Left hindlimb (tissue), 1 donor: ENCODE measurements at places on chromosomes 12 and 14.

DNA sequence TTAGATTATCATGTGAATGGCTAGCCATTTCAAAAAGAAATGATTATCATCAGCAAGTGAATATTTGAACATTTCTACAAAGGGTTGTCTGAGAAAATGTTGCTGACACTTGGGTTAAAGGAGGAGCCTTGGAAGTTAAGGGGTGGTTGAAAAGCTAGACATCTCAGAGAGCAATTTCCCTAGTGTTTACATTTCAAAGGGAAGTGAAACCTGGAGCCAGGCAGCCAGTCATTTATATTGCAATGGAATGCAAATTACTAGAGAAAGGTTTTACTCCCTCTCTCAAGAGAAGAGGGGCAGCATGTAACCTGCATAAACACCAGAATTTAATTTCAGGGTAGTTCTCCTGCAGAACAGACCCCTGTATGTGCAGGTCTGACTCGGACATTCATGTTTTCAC lies 279.0 kb downstream of the SLC16A7 start:
- no peak for DNase-seq

DNA sequence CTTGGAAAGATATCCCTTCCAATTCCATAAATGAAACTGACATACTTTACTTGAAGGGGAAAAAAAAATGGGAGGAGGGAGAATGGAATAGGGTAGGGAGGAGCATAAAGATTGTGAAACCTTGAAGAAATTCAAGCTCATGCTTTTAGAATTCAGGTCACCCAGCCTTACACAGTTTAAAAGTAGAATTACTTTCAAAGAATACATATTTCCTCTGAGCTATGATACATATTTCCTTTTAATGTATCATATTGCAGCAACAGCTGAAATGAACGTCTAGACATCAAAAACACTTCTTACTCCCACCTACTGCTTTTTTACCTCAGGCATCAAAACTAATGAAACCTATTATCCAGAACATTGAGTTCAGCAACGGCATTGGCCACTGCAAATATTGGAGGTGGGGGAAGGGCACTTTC lies 156.0 kb downstream of the MED13L start:
- no peak for DNase-seq

GRCh38 chr14:30560581-30560980 lies 1.6 kb downstream of the G2E3 start:
- no peak for DNase-seq

GRCh38 chr12:31205054-31205453 lies 120.9 kb downstream of the SINHCAF start:
- DNase-seq = no peak

GRCh38 chr14:77615361-77616132 lies 890 bp downstream of the SPTLC2 start:
- DNase-seq = no peak

DNA sequence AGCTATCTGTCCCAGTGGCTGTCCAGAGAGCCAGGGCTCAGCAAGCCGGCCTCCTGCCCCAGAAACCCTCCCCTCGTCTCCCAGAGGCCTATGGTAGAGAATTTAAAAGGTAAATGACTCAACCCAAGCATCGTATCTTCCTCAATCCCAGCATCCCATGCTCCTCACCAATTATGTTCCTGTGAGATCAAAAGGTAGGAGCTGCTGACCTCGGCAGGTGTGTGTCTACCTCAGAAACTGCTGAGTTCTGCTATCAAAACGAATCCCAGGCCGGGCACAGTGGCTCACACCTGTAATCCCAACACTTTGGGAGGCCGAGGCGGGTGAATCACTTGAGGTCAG lies 49.3 kb downstream of the FOXN3 start:
- DNase-seq = no peak

DNA sequence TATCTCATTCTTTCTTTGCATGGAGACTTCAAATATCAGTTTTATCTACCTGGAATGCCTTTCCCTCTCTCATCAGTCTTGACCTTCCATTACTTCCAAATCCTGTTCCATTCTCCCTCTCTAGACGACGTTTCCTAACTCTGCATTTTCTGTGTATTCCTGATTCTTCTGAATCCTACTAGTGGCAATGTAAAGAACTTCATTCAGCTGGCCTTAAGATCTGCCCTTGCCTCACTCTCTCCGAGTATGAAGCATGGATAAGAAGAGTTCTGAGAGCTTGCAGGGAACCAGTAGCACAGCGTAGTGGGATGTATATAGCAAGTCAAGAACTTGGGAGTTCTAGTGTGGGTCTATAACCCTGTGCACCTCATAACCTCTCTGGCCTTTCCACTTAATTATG lies 68.5 kb upstream of the HOXC13 start:
- no peak for DNase-seq

DNA sequence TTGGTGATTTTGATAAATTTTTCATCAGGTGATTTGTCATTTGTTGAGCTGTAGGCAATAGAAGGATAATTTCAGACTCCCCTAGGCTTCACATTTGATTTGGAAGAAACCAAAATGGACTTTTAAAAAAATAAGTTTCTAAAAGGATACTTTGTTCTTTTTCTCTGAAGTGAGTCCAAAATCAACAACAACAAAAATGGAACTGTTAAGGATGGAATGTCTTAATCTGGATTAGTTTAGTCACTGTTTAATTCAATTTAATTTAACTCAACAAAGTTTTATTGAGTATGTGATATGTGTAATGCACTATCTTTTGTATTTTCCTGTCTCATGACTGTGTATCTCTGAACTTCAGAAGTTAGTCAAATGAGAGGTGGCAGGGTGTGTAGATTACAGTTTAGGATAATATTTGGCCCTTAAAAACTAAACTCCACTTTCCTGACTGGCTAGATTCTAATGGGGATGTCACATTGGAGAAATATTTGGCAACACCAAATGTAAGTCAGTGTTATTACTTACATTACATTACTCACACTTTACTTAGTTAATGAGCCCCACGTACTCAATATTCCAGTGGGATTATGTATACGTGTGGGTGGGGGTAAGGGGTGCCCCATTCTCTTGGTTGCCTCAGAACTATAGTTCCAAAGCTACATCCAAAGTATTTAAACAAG lies 209.7 kb downstream of the BCAT1 start:
- DNase-seq = no peak

- no peak for DNase-seq
Observed at GRCh38 chr14:59890676-59891075, 20.1 kb upstream of the RTN1 start.

GRCh38 chr14:74941676-74942097 lies 13.7 kb downstream of the PGF start:
- peak; percentile 26 for DNase-seq

DNA sequence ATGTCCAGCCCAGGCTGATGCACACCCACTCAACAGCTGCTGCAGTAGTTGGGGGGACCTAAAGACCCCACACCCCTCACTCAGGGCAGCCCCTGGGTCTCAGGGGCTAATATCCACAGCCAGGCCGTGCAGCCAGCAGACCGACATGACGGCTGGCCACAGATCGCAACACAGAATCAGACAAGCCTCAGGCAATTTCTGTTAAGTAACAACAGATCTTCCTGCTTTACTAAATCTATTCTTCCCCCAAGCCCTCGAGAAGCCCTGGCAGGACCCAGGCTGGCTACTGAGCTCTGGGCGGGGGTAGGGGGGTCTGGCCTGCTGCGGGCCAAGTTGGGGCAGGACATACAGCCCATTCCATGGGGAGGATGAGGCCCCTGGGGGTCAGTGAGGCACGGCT lies 28.0 kb upstream of the NUDT14 start:
- DNase-seq = no peak

DNA sequence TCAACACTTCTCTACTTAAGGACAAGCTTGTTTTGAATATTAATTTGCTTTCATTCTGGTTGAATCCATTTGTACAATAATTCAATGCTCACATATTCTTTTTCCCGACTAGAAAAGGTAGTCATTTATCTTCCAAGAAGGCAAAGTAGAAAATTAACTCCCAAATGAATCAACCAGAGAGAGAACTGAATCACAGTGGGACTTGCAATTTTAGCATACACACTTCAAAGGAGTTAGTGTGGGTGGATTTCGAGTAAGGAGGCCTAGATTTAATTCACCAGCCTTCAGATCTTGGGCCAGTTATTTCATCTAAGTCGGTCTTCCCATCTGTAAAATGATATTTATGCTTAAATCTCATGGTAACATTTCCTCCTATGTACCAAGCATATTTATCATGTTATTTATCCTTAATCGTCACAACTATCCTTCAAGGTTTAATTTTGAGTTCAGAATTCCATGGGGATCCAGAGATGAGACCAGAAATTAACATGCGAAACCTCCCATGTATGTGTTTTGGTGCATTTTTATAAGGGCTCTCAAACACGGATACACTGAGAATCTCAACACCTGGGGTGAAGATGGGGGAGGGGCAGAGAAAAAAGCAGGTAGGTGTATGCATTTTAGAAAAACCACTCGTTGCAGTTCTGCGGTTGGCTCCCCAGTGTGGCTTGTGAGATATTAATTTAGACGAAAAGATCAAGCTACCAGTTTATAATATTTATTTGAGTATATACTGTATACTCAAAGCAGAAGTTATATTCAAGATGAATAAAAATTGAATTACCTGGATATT lies 38.9 kb upstream of the IL22 start:
- no peak for DNase-seq

- no peak for DNase-seq
Observed at GRCh38 chr12:68080577-68080976, 79.0 kb downstream of the IFNG start.

DNA sequence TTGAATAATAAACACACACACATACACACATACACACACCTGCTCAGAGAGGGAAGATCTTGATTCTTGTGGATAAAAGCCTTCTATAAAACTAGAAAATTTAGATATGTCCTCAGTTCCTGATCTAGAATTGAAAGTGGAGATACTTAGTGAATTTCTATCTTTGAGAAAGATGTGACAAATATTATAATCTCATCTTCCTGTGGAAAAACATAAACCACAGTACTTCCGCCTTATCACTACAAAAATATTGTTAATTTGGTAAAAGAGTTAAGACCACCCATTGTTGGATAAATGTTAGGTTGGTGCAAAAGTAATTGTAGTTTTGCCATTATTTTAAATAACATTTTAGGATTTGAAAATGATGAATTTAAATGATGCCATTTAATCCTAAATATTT lies at the start of gene KLRK1:
KLRK1 (minus strand) TSS at position 138 of the 400 bp plus-strand sequence. CDS start 1,231 bp downstream, outside the sequence.
- DNase-seq = no peak

DNA sequence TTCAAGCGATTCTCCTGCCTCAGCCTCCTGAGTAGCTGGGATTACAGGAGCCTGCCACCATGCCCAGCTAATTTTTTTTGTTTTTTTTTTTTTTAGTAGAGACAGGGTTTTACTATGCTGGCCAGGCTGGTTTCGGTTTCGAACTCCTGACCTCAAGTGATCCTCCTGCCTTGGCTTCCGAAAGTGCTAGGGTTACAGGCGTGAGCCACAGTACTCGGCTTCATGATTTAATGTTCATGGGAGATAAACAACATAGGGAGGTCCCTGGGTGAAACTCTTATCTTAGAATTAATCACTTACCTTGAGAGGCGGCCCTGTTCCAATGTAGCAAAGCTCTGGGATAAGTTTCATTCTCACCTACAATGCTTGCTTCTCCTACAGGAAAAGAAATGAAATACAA lies 48.3 kb downstream of the SEL1L start:
- DNase-seq = no peak

DNA sequence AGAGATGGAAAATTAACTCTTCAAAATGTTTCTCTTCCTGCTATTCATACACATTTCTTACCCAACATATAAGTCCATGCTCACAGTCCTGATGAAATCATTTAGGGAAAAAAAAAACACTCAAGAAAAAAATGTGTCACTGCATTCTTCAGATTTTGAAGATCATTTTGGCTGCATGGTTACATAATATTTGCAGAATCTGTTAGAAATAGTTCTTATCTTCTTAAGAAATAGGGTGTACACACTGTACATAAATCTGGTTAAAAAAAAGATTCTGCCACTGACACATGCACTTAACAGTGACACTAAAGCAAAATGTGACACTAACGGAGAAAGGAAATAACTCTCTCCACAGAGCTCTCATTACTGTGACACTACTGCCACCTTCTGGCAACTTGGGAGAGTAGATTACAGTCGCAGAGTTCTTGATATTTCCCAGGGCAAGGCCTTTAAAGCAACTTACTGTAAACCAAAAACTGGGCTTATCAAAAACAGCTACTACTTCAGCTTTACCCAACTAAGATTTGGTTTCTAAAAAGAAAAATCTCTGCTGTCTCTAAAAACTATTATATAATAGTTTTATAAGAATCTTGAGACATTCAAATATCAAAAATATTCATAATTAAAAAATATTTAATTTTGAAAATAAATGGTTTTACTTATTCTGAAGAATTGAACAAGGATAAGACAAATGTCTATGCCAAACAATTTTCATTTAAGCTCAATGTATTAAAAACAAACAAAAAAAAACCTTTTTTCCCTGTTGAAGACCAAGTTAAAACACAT lies 65.0 kb downstream of the SETD3 start:
- no peak for DNase-seq

GRCh38 chr14:69152181-69152901 lies 578 bp downstream of the DCAF5 start:
- DNase-seq = peak; percentile 67

- no peak for DNase-seq
Observed at GRCh38 chr12:84727961-84728360, 184.6 kb downstream of the SLC6A15 start.

DNA sequence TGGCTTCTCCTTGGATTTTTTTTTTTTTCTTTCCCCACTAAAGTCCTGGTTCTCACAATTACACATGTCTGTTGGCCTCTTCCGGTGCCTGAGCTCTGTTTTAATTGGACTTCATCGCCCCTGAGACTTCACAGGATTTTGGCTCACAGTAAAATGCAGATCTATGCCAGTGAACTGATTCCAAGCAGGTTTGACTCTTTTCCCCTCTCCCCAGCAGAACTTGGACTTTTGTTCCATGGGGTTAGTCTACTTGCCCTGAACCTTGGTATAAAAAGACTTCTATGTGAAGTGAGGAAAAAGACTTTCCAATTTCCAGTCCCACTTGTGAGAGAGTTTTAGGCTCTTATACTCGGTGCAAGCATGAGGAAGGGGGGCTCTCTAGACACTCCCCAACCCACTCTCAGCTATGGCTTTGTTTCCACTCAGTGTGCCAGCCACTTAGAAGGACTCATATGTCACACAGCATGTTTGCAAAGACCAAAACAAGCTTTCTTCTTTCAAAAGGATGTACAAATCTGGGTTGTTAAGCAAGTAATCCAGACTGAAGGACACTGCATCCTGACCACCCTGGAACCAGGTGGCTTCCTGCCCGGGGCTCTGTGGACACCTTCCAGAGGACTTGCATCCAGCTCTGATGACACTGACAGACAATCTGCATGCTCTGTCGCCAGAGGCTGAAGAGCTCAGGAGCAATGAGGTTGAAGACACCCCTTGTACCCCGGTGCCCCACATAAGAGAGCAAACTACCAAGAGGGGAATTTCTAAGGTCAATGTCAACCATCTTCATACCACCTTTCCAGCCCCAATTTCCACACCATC lies 221.9 kb upstream of the EGLN3 start:
- DNase-seq = peak; percentile 58

DNA sequence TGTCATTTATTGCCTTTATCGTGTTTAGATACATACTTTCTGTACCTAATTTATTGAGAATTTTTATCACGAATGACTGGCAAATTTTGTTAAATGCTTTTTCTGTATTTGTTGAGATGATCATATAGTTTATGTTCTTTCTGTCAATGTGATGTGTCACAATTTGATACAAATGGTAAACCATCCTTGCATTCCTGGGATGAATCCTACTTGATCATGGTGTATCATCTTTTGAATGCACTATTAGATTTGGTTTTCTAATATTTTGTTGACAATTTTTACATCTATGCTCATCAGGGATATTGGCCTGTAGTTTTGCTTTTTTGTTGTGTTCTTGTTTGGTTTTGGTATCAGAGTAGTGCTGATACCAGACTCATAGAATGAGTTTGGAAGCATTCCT lies 185.1 kb downstream of the NUBPL start:
- no peak for DNase-seq
